ENCODE measurements at places on chromosomes 12 and 14. TPM values are rescaled to one million over a fixed set of nuclear protein-coding genes. Genes with fewer than 3 reads are reported as not detected.

DNA sequence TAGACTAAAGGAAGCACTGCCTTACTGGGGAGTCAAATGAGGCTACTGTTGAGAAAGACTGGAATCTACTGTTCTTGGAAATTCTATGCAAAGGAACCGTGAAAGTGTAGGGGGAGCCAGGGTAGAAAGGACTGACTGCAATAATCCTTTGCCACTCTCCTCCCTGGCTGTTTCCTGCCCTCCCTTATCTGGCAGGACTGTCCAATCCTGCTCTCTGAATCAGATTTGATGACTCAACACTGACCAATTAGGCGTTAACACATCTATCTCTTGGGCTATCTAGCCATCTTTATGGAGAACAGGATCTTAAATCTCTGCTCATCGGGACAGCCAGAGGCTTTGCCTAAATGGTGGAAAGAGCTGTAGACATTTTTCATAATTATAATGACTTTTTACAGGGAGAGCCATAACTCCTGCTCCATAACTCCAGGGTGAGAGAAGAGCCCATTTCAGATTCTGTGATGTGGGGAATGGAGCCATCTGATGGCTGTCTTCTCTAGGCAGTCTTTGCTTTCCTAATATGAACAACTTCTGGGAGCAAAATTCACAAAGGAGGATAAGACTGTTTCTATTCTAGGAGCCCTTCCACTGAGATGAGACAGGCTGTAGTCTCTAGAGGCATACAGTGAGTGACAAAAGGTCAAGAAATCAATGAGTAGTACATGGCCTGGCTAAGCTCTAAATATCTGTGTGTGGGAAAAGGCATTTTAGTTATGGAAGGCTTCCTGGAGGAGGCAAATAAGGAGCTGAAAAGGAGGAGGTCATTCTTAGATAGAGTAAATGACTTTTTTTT, 68.9 kb upstream of the CISTR start:
- ATAC-seq, result no peak

- no peak for ATAC-seq
Measured at GRCh38 chr14:38225946-38226345, 18.2 kb downstream of the SSTR1 start.

The ADGRD1 gene
- total RNA-seq, result 3.9 TPM

DNA sequence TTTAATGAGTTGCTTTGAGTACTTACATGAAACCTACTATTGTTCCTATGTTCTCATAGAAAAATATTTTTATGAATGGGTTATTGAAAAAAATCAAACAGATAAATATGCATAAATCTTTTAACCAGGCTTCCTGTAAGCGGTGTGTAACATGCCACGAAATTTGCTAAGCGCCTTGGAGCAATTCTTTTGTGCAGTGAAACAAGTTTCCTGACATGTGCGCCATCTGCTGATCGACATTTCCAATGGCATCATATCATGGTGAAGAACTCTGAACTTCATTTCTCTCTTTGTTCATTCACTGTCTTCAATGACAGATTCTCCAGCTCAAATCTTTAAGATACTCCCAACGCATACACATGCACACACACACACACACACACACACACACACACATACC, 145.6 kb upstream of the NAV3 start:
- ATAC-seq, result peak; percentile 84

DNA sequence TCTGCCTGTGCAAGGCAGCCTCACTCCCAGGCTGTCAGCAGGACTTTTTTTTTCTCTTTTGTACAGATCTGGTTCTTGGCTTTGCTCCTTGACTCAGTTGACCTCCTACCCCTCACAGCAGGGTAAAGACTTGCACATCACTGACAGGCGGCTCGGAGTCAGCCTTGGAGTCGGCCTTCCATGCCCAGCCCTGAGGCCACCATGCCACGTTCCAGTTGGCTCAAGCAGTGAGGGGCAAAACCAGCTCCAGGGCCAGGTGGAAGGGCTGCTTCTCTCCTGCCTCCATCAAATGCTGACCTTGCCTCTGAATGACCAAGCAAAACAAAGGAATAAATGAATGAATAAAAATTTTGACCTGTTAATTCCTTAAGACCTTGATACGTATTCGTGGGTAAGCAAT, 27.6 kb downstream of the JAG2 start:
- ATAC-seq, result no peak

DNA sequence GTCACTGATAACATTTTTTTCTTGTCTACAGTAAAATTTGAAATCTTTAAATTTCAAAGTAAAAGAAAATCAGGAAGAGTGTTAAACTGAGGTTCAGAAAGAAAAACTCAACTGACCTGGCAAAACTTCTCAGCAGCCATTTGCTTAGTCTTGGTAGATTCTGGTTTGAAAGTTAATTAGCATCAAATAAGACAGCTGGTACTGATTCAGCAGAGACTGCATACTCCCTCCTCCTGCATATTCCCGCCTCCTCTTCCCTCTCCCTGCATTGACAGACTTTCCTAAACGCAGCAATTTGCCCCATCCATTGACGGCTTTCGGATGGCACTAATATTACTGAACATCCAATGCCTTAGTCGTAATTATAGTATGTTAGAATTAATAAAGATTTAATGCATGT, 520.8 kb downstream of the FLRT2 start:
- peak; percentile 56 for ATAC-seq

GRCh38 chr12:27521981-27522380, 2.0 kb upstream of the PPFIBP1 start:
- ATAC-seq, result no peak

The ACRBP gene
- total RNA-seq, result 3.3 TPM

The FAM186B gene
- total RNA-seq, result 0.65 TPM

The TAS2R31 gene
- total RNA-seq, result 5.0 TPM

- no peak for ATAC-seq
Measured at GRCh38 chr12:124165695-124166094, 129.2 kb upstream of the RFLNA start.

DNA sequence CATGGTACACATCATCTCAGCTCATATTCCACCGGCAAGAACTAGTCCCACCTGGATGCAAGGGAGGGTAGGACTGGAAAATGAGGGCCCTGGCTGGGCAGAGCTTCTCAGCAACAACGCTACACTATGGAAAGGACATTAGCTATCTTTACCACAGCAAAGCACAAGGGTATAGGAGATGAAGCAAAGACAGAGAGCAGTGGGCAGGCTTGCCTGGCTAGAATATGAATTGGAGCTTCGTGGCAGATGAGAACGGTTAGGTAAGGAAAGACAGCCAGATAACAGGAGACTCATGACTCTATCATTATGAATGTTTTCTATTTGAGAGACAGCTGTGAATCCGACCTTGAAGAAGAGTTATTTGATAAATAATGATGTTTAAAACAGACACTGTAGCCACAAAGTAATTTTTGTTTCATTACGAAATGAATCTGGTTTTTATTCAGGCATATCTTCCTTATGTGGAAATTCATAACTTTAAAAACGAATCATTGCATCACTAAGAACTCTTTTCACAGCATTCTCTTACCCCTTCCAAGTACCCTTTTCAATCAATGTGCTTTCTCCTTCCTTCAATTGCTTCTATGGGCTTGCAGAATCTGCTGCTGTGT, 59.1 kb upstream of the PCED1B start:
- ATAC-seq, result no peak

DNA sequence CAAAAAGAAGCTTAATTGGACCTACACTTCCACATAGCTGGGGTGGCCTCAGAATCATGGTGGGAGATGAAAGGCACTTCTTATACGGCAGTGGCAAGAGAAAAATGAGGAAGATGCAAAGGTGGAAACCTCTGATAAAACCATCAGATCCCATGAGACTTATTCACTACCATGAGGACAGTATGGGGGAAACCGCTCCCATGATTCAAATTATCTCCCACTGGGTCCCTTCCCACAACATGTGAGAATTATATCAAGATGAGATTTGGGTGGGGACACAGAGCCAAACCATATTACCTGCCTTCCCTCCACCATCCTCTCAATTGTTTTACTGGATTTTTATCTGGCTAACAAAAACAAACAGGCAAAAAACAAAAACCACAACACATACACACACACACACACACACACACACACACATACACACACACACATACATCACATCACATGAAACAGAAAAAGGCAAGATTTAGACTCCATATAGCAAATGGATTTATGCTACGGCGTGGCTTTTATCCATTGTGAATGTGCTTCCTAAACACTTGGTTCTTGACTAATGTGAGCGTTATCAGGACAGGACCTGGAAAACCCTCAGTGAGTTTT, 66.7 kb downstream of the ZFP36L1 start:
- ATAC-seq, result no peak

- ATAC-seq, result no peak
Measured at GRCh38 chr12:13099066-13099843, 4.2 kb downstream of the GSG1 start.

- ATAC-seq, result no peak
Measured at GRCh38 chr14:93723001-93723400, 65.3 kb downstream of the PRIMA1 start.

DNA sequence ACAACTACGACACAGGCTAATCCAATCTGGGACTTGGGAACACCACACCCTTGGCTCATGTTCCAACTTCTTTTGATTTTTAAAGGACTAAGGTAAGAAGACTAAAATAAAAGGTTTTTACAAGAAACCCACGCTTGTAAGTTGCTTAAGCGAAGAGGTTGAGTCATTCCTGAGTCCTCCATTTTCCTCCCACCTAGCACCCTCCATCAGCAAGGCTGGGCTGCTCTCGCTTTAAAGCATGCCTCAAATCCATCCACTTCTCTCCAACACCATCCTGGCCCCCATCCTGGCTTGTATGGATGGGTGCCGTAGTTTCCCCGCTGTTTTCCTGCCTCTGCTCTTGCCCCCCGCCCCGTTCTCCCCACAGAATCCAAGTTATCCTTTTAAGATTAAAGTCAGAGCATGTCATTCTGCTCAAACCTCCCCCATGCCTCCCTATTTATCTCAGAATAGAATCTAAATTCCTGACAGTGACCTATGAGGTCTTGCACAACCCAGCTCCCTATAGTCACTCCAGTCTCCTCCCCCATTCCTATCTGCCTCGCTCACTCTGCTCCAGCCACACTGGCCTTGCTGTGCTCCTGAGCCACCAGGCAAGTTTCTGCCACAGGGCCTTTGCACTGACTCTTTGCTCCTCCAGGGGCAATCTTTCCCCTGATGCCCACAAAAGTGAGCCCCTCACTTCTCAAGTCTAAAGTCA, 34.5 kb downstream of the SCARB1 start:
- peak; percentile 85 for ATAC-seq

GRCh38 chr14:23941669-23942068, 11.9 kb upstream of the DHRS4 start:
- ATAC-seq, result no peak

- no peak for ATAC-seq
Measured at GRCh38 chr14:81206115-81206514, 14.6 kb downstream of the GTF2A1 start.

- no peak for ATAC-seq
Measured at GRCh38 chr14:20641591-20641990, at the start of gene OR6S1. Gene OR6S1, minus strand, starts transcription at chr14:20641691. Its CDS starts 0 bp downstream, at chr14:20641691.

GRCh38 chr14:53090853-53091252, 62.3 kb downstream of the DDHD1 start:
- no peak for ATAC-seq

DNA sequence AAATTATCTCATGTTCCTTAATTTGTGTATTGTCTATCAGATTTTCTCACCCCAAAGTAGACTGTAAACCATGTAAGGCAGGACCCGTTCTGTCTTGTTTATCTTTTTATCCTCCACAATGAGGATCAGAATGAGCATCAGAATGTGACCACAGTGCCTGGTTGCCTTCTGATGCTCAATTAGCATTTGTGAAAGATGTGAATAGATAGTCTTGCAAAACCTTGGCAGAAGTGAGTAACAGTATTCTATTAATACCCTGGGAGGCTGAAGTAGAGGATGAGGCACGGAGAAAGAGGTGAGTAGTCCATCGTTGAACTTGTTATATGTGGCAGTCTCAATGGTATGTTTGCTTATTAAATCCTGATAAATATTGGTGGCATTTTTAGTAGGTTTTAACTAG, 781.4 kb downstream of the NRXN3 start:
- no peak for ATAC-seq

- ATAC-seq, result peak; percentile 45
Measured at GRCh38 chr12:113860059-113860820, 105.9 kb downstream of the RBM19 start.

- ATAC-seq, result no peak
Measured at GRCh38 chr14:75018694-75019093, 16.0 kb downstream of the EIF2B2 start.

- ATAC-seq, result no peak
Measured at GRCh38 chr14:57464008-57464730, 29.5 kb downstream of the CCDC198 start.

The SCFD1 gene
- total RNA-seq, result 54.8 TPM

The OR11H6 gene
- not detected for total RNA-seq

GRCh38 chr12:116535241-116535640, 23.9 kb upstream of the MAP1LC3B2 start:
- ATAC-seq, result no peak

The ERP27 gene
- total RNA-seq, result 0.15 TPM

The ERO1A gene
- 36.0 TPM for total RNA-seq

DNA sequence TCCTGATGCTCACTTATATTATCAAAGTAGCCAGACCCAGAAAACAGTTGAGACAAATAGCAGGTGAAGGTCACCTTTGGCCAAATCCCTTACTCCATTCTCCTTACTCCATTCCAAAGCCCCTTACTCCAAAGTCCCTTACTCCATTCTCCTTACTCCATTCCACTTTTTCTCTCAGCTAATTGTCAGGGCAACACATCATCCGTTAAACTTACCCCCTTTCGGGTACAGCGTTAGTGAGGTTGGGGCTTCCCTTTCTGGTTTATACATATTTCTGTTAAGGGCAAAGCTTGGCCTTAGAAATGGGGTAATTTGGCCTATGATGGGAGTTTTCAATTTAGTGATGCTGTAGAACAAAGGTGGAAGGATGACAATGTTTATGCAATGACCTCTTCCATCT, 111.8 kb upstream of the CCND2 start:
- no peak for ATAC-seq

The TPH2 gene
- not detected for total RNA-seq

DNA sequence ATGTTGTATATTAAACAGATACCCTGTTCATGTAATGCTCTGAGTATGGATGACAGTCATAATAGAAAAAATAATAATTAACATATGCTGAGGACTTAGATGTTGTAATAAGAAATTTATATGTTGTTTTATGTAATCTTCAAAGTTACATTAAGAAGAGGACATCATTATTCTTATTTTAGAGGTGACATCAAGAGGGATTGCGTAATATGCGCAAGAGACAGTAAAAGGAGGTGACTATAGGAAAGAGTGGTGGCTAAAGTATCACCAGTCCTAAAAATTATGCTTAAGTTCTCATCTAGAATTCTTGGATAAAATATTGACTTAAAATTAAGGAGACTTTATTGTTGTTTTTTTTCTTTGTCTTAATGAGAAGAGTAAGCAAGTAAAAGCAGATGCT, 323.9 kb downstream of the KCNC2 start:
- ATAC-seq, result no peak

The BCAT1 gene
- 125 TPM for total RNA-seq

The AREL1 gene
- 37.7 TPM for total RNA-seq

- no peak for ATAC-seq
Measured at GRCh38 chr12:30877105-30877875, 49.3 kb upstream of the TSPAN11 start.

DNA sequence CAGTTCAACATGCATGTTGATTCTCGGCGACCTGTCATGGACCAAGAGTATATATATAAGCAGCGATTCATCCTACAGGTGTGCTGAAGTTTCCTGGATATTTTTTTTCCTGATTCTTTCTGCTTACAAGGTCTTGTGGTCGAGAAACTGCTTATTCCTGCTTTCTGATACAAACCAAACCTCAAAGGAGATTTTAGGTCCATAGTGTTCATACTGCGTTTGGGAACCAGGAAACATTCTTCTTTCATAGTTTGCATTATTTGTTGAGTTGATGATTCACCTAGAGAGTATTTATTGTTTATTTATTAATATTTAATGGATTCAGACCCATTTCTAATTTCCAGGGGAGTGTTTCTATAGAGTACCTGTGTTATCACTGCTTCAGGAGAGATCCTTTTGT, 70.7 kb upstream of the ASPG start:
- no peak for ATAC-seq

The COCH gene
- total RNA-seq, result 8.5 TPM

The VWF gene
- total RNA-seq, result 1.3 TPM

All from motor neuron (in vitro differentiated cells).